Thoracic aorta endothelial cell (primary cell): ENCODE measurements at places on chromosomes 7 and 10. TPM values are rescaled to one million over a fixed set of nuclear protein-coding genes. Genes with fewer than 3 reads are reported as not detected.

GPR15LG gene
- not detected in 2 replicates for total RNA-seq

OR6V1 gene
- not detected in 2 replicates for total RNA-seq

CUZD1 gene
- 2.1 TPM in 2 replicates for total RNA-seq

CPA2 gene
- total RNA-seq: not detected in 2 replicates

CRTAC1 gene
- total RNA-seq: 0.80 and 5.4 TPM in 2 replicates

GRM3 gene
- not detected in 2 replicates for total RNA-seq

TMEM225B gene
- total RNA-seq: 0.43 TPM in 1 of 2 replicates, not detected in the other

NACAD gene
- total RNA-seq: 0.66 and 1.1 TPM in 2 replicates

ALOX5 gene
- total RNA-seq: not detected in 2 replicates

MBL2 gene
- total RNA-seq: not detected in 2 replicates

SFRP5 gene
- total RNA-seq: not detected in 2 replicates

LRRC18 gene
- not detected in 2 replicates for total RNA-seq

ASAH2 gene
- 0.27 and 0.43 TPM in 2 replicates for total RNA-seq

MYO1G gene
- total RNA-seq: 0.07 and 0.27 TPM in 2 replicates

CLCN1 gene
- total RNA-seq: not detected in 2 replicates

AKR1C2 gene
- 2.0 and 2.2 TPM in 2 replicates for total RNA-seq

ZEB1 gene
- total RNA-seq: 185 and 199 TPM in 2 replicates

CLRN3 gene
- total RNA-seq: not detected in 2 replicates

AGAP6 gene
- 6.3 and 6.5 TPM in 2 replicates for total RNA-seq

TDRD1 gene
- 0.07 TPM in 1 of 2 replicates, not detected in the other for total RNA-seq

FGF8 gene
- 0.13 TPM in 1 of 2 replicates, not detected in the other for total RNA-seq

MRLN gene
- total RNA-seq: not detected in 2 replicates

FAM241B gene
- 0.13 TPM in 1 of 2 replicates, not detected in the other for total RNA-seq

GTF2IRD1 gene
- total RNA-seq: 5.6 and 7.3 TPM in 2 replicates

NUTM2B gene
- total RNA-seq: 0.22 and 0.27 TPM in 2 replicates

TFPI2 gene
- 3.2 and 96.5 TPM in 2 replicates for total RNA-seq

OGDHL gene
- 0.22 and 0.27 TPM in 2 replicates for total RNA-seq

WNT16 gene
- total RNA-seq: not detected in 2 replicates

SPDYE18 gene
- 0.14 TPM in 1 of 2 replicates, not detected in the other for total RNA-seq

CYP3A4 gene
- total RNA-seq: not detected in 2 replicates

ICA1 gene
- total RNA-seq: 37.2 and 45.6 TPM in 2 replicates

FGFR2 gene
- total RNA-seq: 0.27 and 0.36 TPM in 2 replicates

PUS7 gene
- 45.2 and 56.1 TPM in 2 replicates for total RNA-seq

ZNF735 gene
- not detected in 2 replicates for total RNA-seq

GSTO2 gene
- total RNA-seq: 0.53 and 0.65 TPM in 2 replicates

STMP1 gene
- 19.5 and 24.8 TPM in 2 replicates for total RNA-seq

CPXM2 gene
- 4.7 and 13.5 TPM in 2 replicates for total RNA-seq

LEP gene
- total RNA-seq: not detected in 2 replicates

TMEM26 gene
- total RNA-seq: 0.07 TPM in 1 of 2 replicates, not detected in the other

ACSM6 gene
- total RNA-seq: not detected in 2 replicates

AKR1C1 gene
- 1.1 and 7.2 TPM in 2 replicates for total RNA-seq

GNAT3 gene
- total RNA-seq: not detected in 2 replicates

SPDYE11 gene
- not detected in 2 replicates for total RNA-seq

ABCC2 gene
- 1.1 and 1.4 TPM in 2 replicates for total RNA-seq

CACNB2 gene
- 0.07 TPM in 1 of 2 replicates, not detected in the other for total RNA-seq

OGA gene
- total RNA-seq: 140 and 184 TPM in 2 replicates

GNG11 gene
- total RNA-seq: 123 and 273 TPM in 2 replicates
